ENCODE measurements at places on chromosomes 11 and 22.

GRCh38 chr11:104870910-104871309, 27.4 kb downstream of the CASP12 start:
- DNase-seq = no peak

DNA sequence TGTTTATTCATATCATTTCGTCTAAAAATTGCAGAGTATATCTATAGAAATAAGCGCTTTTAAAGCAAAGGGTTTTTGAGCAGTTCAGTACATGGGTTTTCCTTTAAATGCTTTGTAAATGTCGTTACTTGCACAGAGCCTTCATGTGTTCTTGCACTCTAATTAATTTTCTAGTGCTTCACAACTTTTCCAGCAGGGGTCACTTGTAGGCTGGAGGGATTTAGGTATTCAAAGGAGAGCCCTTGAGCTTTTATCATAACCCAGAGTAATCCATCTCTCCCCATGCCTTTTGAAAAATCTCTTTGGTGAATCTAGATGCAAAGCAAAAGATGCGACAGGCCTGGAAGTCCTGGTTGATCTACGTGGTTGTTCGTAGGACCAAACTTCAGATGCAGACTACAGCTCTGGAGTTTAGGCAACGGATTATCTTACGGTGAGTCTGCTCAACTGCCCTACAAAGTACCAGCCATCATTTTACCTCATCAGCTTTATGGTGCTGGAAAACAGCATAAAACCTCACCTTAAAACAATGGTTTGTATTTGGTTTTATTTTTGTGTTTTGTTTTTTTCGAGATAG, 60.4 kb downstream of the SFI1 start:
- no peak for DNase-seq

GRCh38 chr22:44023404-44024287, 456 bp upstream of the PARVB start:
- no peak for DNase-seq

- peak; percentile 85 for DNase-seq
Measured at GRCh38 chr22:36160499-36160942, at the start of gene APOL3. APOL3 (minus strand) TSS chr22:36160755; CDS start chr22:36149055, 11,700 bp downstream.

GRCh38 chr11:122625976-122626665, 29.4 kb upstream of the UBASH3B start:
- no peak for DNase-seq

DNA sequence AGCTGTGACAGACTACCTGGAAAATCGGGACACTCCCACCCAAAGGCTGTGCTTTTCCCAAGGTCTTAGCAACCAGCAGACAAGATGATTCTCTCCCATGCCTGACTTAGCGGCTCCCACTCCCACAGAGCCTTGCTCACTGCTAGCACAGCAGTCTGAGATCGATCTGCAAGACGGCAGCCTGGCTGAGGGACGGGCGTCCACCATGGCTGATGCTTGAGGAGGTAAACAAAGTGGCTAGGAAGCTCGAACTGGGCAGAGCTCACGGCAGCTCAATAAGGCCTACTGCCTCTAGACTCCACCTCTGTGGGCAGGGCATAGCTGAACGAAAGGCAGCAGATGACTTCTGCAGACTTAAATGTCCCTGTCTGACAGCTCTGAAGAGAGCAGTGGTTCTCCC, 84.9 kb downstream of the SMCO4 start:
- no peak for DNase-seq

GRCh38 chr11:85127349-85127748, 499.8 kb downstream of the DLG2 start:
- no peak for DNase-seq

DNA sequence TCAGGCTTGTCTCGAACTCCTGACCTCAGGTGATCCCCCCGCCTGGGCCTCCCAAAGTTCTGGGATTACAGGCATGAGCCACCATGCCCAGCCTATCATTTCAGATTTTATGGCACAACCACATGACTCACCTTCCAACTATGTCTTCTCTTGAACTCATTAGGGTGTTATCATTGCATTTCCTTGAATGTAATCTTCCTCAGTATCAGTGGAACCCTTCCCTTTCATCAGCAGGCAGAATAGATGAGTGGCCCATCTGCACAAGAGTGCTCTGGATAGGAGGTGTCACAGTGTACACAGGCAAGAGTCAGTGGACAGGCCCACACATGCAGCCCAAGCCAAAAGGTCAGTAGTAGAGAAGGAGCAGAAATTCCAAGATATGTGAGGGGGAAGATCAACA, 29.1 kb upstream of the AQP11 start:
- no peak for DNase-seq

DNA sequence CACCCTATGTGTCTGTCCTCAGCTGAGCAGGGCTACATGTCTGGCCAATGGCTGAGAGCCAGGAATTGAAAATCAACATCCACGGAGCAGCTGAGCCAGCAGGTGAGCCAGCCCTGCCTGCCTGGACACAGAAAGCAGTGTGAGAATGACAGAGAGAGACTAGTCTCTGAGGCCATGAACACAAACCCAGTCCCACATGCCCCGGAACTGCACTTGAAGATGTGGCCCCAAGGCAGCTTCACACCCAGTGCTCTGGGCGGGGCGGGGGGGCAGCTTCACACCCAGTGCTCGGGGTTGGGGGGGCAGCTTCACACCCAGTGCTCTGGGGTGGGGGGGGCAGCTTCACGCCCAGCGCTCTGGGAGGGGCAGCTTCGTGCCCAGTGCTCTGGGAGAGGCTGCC, 37.6 kb downstream of the TRMU start:
- no peak for DNase-seq

GRCh38 chr22:37302674-37303555, 20.6 kb downstream of the CYTH4 start:
- DNase-seq = no peak

- no peak for DNase-seq
Measured at GRCh38 chr11:95569207-95569606, 220.4 kb downstream of the FAM76B start.

- DNase-seq = no peak
Measured at GRCh38 chr11:129144256-129144655, 47.9 kb downstream of the ARHGAP32 start.

DNA sequence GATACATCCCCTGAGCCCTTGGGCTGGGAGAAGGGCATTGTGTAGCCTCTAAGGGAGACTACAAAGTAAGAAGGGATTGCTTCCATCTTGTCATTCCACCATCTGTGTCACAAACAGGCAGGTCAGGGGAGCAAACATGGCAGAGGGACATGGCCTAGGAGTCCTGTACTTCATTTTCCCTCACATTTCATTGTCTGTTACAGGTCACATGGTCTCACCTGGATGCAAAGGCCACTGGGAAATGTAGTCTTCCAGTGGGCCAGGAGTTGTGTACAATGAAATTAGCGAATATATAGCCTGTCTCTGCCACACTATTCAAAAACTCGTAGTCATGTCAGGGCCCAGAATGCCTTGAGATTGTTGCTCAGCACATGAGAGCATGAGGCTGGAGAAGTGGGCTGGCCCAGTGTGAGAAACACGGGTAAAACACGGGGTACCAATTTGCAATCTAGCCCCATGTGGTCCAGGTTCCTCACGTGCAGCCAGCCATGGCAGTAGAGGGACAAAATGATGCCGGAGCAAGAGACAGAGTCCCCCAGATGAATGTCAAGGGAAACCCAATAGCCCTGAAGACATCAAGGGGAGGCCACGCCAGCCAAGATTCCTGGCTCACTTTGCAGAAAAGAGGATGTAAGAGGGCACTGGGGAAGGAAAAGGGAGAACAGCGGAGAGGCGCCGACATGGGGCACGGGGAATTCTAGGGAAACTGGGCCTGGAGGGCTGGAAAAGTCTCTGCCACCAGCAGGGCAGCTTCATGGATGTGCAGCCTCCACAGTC, 47.7 kb upstream of the EMID1 start:
- peak; percentile 29 for DNase-seq

DNA sequence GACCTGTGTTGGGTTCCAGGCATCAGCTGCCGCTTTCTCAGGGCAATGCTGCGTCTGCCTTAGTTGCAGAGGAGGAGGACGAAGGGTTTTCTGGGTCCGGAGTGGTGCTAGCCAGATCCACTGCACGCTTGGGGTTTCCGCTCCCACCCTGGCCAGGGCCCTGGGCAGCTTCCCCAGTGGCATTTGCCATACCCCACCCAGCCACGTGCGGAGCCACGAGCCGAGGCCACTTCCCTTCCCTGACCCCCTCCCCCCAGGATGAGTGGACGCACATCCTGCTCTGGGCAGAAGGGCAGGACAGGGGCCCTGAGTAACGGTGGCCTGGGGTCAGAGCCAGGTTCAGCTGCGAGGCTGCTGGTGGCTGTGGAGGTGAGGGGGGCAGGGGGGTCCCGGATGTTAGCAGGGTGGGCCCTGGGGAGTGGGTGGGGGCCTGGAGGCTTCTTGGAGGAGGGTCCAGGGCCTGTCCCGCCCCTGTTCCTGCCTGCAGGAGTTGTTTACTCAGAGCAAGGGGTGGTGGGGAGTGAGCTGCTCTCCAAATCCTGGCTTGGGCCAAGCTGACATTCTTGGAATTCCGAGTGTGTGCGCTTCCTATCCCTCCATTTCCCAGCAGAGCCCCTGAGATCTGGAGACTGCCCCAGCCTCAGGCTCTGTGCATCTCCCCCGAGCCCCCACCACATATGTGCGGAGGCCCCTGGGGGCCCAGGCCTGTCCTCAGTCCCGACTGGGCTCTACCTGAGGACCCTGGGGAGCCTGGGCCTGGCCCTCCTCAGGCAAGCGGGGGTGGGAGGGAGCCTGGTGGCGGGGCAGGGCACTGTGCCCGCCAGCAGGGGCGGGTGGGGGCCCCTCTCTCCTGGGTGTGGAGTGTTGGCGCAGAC, 1.4 kb downstream of the TSPAN4 start:
- DNase-seq = peak; percentile 97

- no peak for DNase-seq
Measured at GRCh38 chr11:103652013-103652412, 384.4 kb upstream of the DDI1 start.

DNA sequence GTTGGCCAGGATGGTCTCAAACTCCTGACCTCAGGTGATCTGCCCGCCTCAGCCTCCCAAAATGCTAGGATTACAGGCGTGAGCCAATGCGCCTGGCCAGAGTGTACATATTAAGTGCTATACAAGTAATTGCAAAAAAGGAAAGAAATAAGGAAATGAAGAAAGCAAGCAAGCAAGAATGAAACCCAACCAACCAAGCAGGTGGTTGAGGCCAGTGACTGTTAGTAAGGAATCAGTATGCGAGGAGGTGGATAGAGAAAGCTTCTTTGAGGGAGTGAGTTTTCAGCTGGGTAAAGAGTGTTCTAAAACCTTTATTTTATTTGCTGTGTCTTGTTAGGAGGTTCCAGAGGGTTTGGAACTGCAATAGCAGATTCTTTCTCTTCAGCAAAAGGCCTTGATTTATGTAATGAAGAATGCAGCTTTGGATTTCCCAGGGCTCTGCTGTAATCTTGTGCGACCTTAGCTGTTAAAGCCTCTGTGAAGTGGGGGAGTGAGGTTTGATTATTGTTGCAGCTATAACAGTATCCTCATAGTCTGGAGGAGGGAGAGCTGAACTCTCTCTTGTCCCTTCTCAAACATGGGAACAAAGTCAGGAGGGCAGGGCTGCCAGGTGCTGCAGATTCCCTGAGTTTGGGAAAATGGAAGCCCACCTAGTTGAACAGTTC, 5.7 kb downstream of the AMPD3 start:
- DNase-seq = no peak
